ENCODE measurements at places on chromosomes 12 and 14.

- DNase-seq: no peak
Observed at GRCh38 chr12:73599268-73599667, 938.4 kb upstream of the ATXN7L3B start.

GRCh38 chr12:12425001-12425400 lies 68.1 kb downstream of the BORCS5 start:
- no peak for DNase-seq

- DNase-seq: no peak
Observed at GRCh38 chr12:52860102-52860823, 11.5 kb upstream of the KRT78 start.

DNA sequence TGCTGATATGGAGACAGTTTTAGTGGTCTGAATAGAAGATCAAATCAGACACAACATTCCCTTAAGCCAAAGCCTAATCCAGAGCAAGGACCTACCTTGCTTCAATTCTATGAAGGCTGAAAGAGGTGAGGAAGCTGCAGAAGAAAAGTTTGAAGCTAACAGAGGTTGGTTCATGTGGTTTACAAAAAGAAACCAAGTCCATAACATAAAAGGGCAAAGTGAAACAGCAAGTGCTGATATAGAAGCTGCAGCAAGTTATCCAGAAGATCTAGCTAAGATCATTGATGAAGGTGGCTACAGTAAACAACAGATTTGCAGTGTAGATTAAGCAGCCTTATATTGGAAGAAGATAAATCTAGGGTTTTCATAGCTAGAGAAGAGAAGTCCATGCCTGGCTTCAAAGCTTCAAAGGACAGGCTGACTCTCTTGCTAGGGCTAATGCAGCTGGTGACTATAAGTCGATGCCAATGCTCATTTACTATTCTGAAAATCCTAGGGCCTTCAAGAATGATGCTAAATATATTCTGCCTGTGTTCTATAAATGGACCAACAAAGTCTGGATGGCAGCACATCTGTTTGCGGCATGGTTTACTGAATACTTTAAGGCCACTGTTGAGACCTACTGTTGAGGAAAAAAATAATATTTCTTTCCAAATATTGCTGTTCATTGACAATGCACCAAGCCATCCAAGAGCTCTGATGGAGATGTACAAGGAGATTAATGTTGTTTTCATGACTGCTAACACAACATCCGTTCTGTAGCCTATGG lies 361.0 kb downstream of the DPF3 start:
- DNase-seq: no peak

DNA sequence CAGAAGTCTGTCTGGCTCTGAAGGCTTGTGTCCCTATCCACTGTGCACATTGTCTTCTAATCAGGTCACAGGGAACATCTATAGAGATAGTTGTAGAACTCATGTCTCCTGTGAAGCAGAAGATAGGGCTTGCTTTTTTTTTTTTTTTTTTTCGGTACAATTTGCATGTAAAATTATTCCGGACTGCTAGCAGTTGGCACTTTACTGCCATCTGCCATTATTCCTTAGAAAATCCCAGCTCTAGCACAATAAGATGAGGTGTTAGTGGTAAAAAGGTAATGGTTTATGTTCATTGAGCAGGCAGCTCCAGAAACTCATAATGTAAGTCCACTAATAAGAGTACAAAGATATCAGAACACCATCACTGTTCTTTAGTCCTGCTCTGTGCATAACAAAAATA lies 8.7 kb downstream of the MYRFL start:
- DNase-seq: no peak

- no peak for DNase-seq
Observed at GRCh38 chr12:91496337-91496736, 313.7 kb upstream of the DCN start.

GRCh38 chr14:76083796-76084765 lies 67.6 kb upstream of the GPATCH2L start:
- DNase-seq: no peak

DNA sequence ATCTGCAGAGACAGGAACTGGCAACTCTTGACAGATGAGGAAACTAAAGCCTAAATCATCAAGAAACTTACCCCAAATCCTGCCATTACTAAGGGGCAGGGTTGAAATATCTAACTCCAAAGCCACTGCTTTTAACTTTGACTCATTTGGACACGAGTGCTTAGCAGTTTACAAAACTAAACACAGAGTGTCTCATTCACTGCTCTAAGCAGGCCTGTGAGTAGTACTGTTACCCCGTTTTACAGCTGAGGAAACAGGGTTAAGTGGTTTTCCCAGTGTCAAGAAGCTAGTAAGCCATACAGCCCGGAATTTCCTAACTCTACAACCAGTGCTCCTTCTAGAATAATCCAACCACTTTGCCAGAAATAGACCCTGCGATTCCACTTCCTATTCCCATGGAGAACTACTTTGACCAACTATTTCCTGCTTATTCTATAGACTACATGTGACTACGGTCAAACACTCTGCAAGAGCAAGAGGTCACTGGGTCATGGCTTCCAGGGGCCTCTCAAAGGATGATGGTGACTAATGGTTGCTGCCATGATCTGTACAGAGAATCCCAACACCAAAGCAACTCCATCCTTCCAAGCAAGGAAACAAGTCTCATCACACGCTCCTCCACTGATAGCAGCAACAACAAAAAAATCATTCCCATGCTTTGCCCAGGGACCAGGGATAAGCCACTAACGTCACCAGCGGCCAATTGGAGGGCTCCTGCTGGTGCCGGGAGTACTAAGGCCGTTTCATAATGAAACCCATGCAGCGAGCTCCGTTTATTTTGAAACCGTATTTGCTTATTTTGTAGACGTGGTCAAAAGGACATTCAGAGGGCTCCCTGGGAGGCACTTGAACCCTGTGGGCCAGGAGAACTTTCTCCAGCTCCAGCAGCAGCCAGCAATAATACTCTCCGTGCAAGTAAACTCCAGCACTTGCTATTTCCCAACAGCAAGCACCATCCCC lies 56.3 kb downstream of the NUAK1 start:
- no peak for DNase-seq

DNA sequence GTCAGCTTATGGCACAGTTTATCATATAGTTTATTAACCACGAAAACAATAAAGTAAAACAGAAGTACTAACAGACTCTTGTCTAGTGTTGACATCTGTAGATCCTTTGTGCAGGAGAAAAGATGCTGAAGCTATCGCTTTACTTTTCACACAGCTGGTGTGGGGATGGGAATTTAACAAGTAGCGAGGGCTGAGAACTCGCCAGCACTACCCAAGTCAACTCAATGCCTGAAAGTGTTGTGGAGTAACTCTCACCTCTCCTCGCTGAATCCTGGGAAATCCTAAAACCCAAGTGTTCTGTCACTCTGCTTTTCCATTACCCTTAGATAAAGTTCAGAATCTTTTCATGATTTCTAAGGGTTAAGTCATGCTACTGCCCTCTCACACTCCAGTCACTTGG lies 264.2 kb downstream of the BMP4 start:
- no peak for DNase-seq

DNA sequence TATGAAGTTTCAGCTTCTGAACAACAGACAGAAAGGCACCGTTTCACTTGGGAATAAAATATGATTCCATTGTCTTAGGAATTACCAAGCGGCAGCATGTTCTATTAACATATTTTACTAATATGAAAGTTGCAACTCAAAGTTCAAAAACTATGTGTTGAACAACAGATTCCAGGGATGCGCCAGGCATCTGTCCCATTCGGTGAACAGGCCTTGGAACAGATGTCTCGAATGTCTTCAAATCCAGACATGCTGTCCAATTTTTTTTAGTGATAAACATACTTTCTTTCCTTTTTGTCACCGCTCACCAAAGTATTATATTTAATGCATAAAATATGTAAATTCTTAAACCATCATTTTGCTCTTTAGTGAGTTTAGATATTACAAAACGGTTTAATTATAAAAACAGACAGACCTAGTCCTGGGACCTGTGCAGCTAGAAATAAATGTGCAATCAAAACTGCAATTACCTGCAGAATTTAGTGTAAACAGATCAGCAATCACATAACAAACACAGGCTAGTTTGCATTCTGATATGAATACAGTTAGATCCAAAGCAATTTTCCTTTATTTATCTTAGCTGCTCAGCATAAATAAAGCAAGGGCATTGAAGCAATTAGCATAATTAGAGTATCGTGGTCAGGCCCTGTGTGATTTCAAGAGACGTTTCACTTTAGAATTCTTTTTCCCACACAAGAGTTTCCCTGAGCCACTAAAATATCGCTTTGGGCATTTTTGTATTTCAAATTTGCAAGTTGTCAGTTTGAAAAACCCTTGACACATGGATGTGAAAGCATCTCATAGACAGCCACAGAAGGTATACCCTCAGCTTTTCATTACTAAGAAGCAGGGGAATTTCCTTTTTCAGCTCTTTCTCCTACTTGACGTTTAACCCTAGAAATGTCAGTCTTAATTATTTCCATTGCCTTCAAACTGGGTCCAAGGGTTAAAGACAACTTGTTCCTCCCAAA lies 420.8 kb downstream of the EGLN3 start:
- no peak for DNase-seq

DNA sequence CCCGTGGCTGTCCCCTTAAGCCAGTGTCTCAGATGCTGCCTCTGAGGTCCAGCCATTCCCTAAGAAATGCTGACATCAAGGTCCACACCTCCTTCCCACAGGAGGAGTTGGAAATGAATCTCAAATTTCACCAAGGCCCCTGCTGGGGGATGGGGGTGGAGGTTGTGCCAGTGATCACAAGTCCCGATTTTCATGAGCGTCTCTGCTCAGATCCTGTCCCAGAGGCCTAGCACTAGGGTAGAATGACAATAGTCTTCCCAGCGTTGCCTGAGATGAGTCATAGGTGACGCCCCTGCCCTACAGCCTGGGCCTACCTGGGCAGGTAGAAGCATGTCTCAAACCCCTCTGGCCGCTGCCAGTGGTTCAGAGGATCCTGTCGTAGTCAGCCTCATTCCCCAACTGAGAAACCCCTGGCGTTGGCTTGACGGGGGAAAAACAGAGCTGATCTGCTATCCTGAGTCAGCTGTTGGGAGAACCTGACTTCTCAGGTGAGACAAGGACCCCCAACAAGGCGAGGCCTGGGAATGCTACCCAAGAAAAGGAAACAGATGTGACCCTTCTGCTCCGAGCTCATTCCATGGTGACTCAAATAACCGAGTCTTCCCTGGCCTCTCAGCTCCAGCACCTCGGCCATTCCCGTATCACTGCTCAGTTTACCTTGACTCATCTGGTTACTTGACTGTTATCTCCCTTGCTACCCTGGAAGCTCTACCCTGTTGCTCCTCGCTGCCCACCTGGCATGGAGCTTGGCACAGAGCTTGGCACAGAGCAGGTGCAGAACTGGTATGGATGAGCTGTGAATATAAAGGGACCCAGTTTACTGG lies 21.8 kb upstream of the SPPL3 start:
- no peak for DNase-seq

GRCh38 chr14:34049790-34050189 lies 98.9 kb upstream of the EGLN3 start:
- no peak for DNase-seq

DNA sequence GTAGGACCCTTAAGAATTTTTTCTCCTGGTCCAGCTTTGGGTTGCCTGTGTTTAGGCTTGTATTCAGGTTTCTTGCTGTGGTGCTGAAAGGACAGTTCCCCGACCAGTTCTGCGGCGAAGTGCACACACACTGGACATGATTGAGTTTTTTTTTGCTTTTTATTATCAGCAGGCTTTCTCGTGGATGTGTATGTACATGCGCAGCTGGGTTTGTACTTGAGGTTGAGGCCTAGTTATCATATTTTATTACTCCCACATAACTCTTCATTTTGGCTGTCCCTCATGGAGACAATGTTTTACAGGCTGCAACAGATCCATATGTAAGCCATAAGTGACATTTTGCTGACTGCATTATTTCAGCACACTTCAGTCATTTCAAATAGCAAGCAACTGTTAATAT lies 2.5 kb downstream of the SCN8A start:
- no peak for DNase-seq

- no peak for DNase-seq
Observed at GRCh38 chr14:104187121-104187889, 48.9 kb downstream of the KIF26A start.

DNA sequence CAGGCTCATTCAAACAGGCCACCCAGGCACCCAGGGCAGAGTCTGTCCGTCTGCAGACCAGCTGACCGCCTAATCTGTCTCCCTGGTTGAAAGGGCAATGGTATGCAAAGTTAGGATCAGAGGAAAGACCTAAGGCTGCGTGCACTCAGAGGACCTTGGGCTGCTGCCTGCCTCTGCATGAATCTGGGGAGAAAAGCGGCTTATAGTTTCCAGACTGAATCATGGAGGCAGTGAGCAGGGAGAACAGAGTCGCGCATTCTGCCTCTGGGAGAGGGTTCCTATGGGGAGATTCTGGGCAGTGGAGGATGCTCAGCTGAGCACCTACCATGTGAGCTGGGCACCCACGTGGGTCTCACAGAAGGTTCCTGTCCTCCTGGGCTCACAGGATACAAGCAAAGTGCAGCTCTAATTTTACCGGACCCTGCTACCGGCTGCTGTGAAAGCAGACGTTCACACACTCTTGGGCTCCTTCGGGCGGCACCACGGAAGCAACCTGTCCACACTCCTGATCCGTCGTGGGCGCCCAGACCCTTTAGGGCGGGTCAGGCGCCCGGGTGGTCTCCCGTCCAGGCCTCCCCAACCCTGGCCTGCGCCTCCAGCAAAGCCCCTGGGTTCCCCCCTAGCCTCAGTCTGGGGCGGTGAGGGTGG lies 772 bp downstream of the SCARB1 start:
- no peak for DNase-seq

DNA sequence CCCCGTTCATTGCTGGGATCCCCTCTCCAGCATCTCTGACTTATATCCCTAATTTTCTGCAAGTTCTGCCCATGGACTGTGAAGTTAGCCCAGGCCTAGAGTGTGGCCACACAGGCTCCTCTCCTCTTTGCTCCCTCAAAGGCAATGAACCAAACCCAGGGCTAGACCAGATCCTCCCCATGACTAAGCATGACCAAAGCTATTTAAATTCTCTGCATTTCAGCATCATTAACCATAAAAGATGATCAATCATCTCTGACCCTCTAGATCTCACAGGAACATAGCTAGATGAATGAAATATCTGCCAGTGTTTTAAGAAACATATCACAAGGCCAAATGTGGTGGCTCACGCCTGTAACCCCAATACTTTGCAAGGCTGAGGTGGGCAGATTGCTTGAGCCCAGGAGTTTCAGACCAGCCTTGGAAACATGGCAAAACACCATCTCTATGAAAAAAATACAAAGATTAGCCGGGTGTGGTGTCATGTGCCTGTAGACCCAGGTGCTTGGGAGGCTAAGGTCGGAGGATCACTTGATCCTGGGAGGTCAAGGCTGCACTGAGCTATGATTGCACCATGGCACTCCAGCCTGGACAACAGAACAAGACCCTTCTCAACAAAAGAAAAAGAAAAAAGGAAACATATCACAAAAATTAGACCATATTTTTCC lies 2.2 kb upstream of the KRT3 start:
- DNase-seq: no peak

GRCh38 chr14:22622255-22622654 lies 21.9 kb downstream of the OR6J1 start:
- no peak for DNase-seq

- peak; percentile 27 for DNase-seq
Observed at GRCh38 chr12:76020731-76021672, 10.6 kb downstream of the PHLDA1 start.

- DNase-seq: no peak
Observed at GRCh38 chr12:29104516-29104915, 44.6 kb upstream of the FAR2 start.

GRCh38 chr12:129115558-129115957 lies 262.3 kb downstream of the GLT1D1 start:
- DNase-seq: no peak

GRCh38 chr14:47675466-47676314 lies at the start of gene MDGA2:
Gene MDGA2 (minus strand): TSS chr14:47675605.
- no peak for DNase-seq

- DNase-seq: no peak
Observed at GRCh38 chr12:2922329-2922728, 31.6 kb downstream of the TULP3 start.

GRCh38 chr14:20791187-20791586 lies 10.1 kb downstream of the RNASE6 start:
- no peak for DNase-seq

Data from stimulated activated CD8-positive, alpha-beta memory T cell treated with anti-CD3 and anti-CD28 coated beads, Interleukin-4, amount 100 ng/mL, for 4 hours (primary cell).